Epithelial cell of proximal tubule (primary cell): ENCODE measurements at places on chromosomes 11 and 22. TPM values are rescaled to one million over a fixed set of nuclear protein-coding genes. Genes with fewer than 3 reads are reported as not detected.

GRCh38 chr11:68997995-68998348 lies 15.1 kb downstream of the MRGPRF start:
- no peak for DNase-seq

TESMIN gene
- 7.5 and 8.2 TPM in 2 replicates for total RNA-seq

- no peak for DNase-seq
These were observed 931.5 kb upstream of the FAT3 start for GRCh38 chr11:91293119-91293518.

DNA sequence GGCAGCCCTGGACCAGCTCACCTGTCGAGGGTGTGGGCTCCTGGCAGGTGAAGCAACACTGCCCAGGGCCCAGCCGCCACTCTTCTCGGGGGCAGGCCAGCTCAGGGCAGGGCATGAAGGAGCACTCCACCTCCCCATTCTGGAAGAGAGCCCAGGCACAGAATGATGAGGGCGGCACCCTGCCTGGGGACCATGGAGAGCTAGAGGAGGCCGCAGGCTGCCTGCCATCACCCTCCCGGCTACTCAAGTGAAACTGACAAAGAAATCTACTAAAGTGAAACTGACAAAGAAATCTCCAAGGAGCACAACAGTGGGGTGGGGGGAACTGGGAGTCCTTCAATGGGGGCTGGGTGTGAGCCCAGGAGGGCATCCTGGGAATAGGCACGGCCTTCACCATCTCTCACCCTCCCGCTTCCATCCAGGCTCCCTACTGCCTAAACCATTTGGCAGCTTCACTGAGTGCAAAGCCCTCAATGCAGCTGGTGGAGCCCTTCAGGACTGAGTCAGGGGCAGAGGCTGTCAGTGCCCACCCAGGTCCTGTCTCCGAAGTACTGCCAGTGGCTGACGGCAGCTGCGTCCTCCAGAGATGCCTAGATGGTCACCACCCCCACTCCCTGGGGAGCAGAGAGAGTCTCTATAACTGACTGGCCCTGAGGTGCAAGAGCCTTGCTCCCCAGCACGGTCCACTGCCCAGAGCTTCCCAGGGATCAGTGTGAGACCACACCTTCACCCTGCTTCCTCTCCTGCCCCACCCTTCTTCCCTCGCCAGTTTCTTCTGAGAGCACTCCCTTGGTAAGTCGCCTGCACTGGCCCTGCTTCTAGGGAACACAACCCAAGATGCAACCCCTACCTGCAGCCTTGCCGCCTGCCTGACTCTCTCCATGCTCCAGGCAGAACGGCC lies 21.7 kb downstream of the VWCE start:
- DNase-seq: no peak

DNA sequence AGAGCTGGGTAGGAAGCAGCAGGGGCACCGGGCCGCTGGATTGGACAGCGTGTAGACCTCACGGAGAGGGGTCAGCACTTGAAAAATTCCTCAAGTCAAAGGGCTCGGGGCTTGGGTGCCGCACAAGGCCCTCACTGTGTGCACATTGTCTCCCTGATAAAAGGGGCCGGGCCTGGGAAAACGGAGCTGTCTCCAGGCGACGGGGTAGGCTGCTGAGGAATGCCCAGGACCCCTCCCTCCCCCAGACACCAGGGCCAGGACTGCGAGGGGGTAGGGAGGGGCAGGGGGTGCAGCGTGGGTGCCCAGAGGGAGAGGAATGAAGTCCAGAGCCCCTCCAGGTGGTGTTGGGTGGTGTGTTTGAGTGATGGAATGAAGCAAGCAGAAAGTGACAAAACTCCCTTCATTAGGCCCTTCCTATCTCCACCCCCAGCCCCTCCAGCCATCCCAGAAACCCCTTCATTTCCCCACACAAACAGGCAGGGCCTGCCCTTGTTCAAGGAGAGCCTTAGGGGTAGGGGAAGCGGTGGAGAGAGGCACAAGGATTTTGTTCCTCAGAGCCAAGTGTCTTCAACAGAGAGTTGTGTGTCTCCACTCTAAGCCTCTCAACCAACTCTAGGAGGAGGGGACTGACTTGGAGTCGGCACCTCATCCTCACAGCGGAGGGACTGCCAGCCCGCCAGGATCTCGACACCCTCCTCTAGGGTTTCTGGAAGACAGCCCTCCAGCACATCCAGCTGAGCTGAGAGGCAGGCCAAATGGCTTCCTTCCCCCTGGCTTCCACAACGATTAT lies 63.9 kb downstream of the SYN3 start:
- DNase-seq: no peak

GRCh38 chr22:44136786-44137185 lies 43.9 kb upstream of the PARVG start:
- no peak for DNase-seq

DNA sequence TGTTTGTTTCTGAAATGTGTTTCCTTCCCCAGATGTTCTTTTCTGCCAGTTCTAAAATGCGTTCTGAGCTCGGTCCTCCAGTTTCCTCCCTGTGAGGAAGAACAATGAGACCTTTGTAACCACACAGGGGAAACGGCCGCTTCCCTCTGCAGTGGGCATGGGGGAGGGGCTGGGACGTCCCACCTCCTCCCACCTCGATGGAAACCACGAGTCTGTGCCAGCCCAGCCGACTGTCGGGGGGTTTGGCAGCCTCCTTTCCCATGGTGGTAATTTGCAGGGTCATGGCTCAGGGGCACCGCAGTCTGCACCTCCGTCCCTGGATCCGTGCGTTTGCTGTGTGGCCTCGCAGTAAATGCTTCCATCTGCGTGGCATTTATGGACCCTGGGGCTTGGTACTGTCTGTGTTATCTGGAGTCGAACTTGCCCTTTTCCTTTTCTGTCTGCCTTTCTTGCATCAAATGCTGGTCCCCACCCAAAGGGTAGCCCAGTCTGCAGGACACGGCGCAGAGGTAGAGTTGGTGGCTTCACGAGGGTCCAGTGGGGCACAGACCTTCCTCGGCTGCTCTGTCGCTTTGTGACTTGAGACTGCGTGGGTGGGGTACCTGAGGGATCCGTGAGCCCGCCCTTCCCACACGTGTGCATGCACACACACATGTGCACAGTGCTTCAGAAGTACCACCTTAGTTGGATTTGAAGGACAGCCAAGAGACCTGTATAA lies 16.1 kb downstream of the LRP5 start:
- DNase-seq: no peak

- no peak for DNase-seq
These were observed 1.5 kb upstream of the SELENOO start for GRCh38 chr22:50199251-50199721.

KIRREL3 gene
- 3.8 and 5.1 TPM in 2 replicates for total RNA-seq

ACTN3 gene
- not detected in 2 replicates for total RNA-seq

- DNase-seq: no peak
These were observed 10.8 kb upstream of the CLDN5 start for GRCh38 chr22:19535001-19535400.
